Osteocyte (in vitro differentiated cells): ENCODE measurements at places on chromosomes 12 and 14. TPM values are rescaled to one million over a fixed set of nuclear protein-coding genes. Genes with fewer than 3 reads are reported as not detected.

GRCh38 chr14:23558346-23559009 is 2.4 kb downstream of the THTPA start:
- H3K4me3 ChIP-seq: no peak overlapping the region
- peaks cover 4% of the 10 kb centered on the region for H3K36me3 ChIP-seq
- H3K27ac ChIP-seq: no peak overlapping the region
- H3K27me3 ChIP-seq: no peaks in the 10 kb centered on the region
- peaks cover 24% of the 10 kb centered on the region for H3K4me1 ChIP-seq
- no peak for DNase-seq

DNA sequence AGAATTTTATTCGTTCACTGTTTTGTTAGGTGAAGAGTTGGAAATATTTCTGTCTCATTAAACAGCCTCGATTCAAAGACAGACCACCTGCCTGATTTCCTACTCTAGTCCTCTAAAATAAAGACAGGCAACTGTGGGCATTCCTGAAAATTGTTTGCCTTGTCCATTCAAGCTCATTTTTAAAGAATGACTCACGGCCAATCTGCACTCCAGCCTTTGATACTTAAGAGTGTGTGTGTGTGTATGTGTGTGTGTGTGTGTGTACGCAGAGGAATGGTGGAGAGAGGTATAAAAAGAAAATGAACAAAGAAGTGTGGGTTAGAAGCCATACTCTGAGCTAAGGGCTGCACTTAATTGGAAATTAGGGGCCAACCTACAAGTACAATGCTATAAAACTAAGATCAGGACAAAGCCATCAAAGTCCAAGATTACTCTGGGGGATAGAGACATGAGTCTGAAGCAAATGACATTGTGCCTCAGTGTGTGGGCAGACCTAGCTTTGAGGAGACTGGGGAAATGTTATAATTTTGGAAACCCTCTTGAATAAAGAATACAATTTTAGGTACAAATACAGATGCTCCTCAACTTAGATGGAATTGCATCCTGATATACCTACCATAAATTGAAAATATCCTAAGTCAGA is 45.6 kb upstream of the SOCS2 start:
- peaks cover 5% of the 10 kb centered on the region for H3K27me3 ChIP-seq
- H3K4me1 ChIP-seq: peaks cover 15% of the 10 kb centered on the region
- H3K36me3 ChIP-seq: peaks cover 2% of the 10 kb centered on the region
- H3K4me3 ChIP-seq: no peak overlapping the region
- peak overlapping the region; percentile 20 for H3K27ac ChIP-seq

DNA sequence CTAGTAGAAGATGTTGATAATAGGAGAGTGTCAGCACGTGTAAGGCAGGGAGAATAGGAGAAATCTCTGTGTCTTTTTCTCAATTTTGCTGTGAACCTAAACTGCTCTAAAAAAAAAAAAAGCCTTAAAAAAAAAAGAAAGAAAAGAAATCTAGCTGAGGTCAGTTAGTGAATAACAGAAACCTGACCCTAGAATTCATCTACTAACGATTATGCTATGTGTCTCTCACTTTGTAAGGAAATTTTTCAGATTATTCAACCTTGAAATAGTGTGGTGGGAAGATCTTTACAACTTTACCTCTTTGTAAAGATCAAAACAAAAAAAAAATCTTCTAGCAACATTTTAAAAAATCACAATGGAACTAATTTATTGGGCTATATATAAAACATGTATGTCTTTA is 995.7 kb downstream of the GALC start:
- H3K27ac ChIP-seq: peak overlapping the region; percentile 54
- no peaks in the 10 kb centered on the region for H3K27me3 ChIP-seq
- no peak overlapping the region for H3K4me3 ChIP-seq
- DNase-seq: no peak
- H3K36me3 ChIP-seq: no peaks in the 10 kb centered on the region

TBC1D30 gene
- 1.2 and 2.0 TPM in 2 replicates for total RNA-seq

- no peak for DNase-seq
- no peak overlapping the region for H3K4me3 ChIP-seq
- H3K4me1 ChIP-seq: peaks cover 22% of the 10 kb centered on the region
- H3K27ac ChIP-seq: peak overlapping the region; percentile 71
- H3K36me3 ChIP-seq: peaks cover 3% of the 10 kb centered on the region
These were observed 175.8 kb upstream of the HMGA2 start for GRCh38 chr12:65648461-65648860.

DNA sequence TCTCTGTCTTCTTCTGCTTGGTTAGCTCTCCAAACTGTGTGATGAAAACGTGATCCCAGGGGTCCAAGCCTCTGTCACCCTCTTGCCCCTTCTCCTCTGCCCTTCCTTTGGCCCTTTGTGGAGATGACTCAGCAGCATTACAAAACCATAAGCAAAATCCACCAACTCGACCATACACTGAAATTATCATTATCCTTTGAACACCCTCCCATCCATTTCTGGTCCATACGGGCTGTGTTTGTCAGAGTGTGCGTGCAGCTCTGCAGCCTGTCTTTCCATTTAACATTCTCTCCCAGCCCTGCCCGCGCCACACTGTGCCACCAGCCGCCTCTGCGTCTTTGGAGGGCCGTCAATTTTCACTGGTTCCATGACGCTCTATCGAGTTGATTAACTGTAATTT is 69.2 kb downstream of the SLC25A47 start:
- no peak overlapping the region for H3K4me3 ChIP-seq
- H3K27me3 ChIP-seq: no peaks in the 10 kb centered on the region
- no peak for DNase-seq
- peaks cover 19% of the 10 kb centered on the region for H3K36me3 ChIP-seq
- H3K27ac ChIP-seq: no peak overlapping the region
- peaks cover 51% of the 10 kb centered on the region for H3K4me1 ChIP-seq

BRF1 gene
- total RNA-seq: 41.7 and 43.5 TPM in 2 replicates

GRCh38 chr12:4717806-4718205 is 2.4 kb upstream of the GALNT8 start:
- H3K27me3 ChIP-seq: peaks cover 25% of the 10 kb centered on the region
- no peaks in the 10 kb centered on the region for H3K36me3 ChIP-seq
- H3K4me1 ChIP-seq: no peaks in the 10 kb centered on the region
- H3K4me3 ChIP-seq: no peak overlapping the region
- no peak overlapping the region for H3K27ac ChIP-seq

DNA sequence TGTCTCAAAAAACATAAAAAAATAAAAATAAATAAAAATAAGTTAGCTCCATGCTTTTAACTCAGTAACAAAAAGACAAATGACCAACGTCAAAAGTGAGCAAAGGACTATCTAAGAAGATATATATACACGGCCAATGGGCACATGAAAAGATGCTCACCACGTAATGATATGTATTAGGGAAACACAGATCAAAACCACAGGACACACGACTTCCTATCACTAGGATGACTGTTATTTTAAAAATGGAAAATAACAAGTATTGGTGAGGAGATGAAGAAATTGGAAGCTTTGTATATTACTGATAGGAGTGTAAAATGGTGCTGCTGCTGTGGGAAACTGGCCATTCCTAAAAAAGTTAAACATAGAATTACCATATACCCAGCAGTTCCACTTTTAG is 20.2 kb upstream of the P2RX7 start:
- H3K27ac ChIP-seq: no peak overlapping the region
- H3K4me1 ChIP-seq: no peaks in the 10 kb centered on the region
- H3K4me3 ChIP-seq: no peak overlapping the region
- DNase-seq: no peak

GRCh38 chr12:102425109-102426039 is 55.0 kb downstream of the IGF1 start:
- H3K36me3 ChIP-seq: no peaks in the 10 kb centered on the region
- no peak overlapping the region for H3K4me3 ChIP-seq
- no peaks in the 10 kb centered on the region for H3K4me1 ChIP-seq

DNA sequence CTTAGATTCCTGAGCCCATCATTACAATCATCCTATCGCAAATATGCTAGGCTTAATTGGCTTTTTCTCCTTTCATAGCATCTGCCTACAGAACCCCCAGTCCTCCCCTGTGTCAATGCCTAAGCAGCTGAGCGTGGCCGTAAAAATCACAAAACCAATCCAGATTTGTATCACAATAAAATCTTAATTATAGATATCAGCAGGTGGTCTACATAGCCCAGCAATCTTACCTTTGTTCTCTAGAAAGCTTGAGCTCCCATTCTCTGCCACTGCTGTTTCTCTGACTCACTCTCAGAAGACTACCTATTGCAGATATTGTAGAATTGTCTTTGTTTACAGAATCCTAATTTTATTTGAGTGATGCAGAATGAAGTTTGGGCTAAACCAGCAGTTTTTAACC is 37.9 kb upstream of the PPM1A start:
- peaks cover 40% of the 10 kb centered on the region for H3K27me3 ChIP-seq
- H3K4me3 ChIP-seq: no peak overlapping the region
- DNase-seq: no peak
- no peak overlapping the region for H3K27ac ChIP-seq
- H3K36me3 ChIP-seq: no peaks in the 10 kb centered on the region

- peak overlapping the region; percentile 50 for H3K27ac ChIP-seq
- H3K36me3 ChIP-seq: peaks cover 12% of the 10 kb centered on the region
- no peaks in the 10 kb centered on the region for H3K27me3 ChIP-seq
- peaks cover 70% of the 10 kb centered on the region for H3K4me1 ChIP-seq
These were observed 18.5 kb downstream of the CORO1C start for GRCh38 chr12:108712925-108713203.

GRCh38 chr14:104299993-104300761 is 161.8 kb downstream of the KIF26A start:
- no peaks in the 10 kb centered on the region for H3K4me1 ChIP-seq
- DNase-seq: no peak
- no peak overlapping the region for H3K27ac ChIP-seq
- H3K36me3 ChIP-seq: no peaks in the 10 kb centered on the region
- H3K4me3 ChIP-seq: no peak overlapping the region

GRCh38 chr14:91912035-91912434 is 35.5 kb downstream of the FBLN5 start:
- H3K36me3 ChIP-seq: peaks cover 17% of the 10 kb centered on the region
- no peak overlapping the region for H3K4me3 ChIP-seq
- no peaks in the 10 kb centered on the region for H3K27me3 ChIP-seq
- no peak overlapping the region for H3K27ac ChIP-seq

DNA sequence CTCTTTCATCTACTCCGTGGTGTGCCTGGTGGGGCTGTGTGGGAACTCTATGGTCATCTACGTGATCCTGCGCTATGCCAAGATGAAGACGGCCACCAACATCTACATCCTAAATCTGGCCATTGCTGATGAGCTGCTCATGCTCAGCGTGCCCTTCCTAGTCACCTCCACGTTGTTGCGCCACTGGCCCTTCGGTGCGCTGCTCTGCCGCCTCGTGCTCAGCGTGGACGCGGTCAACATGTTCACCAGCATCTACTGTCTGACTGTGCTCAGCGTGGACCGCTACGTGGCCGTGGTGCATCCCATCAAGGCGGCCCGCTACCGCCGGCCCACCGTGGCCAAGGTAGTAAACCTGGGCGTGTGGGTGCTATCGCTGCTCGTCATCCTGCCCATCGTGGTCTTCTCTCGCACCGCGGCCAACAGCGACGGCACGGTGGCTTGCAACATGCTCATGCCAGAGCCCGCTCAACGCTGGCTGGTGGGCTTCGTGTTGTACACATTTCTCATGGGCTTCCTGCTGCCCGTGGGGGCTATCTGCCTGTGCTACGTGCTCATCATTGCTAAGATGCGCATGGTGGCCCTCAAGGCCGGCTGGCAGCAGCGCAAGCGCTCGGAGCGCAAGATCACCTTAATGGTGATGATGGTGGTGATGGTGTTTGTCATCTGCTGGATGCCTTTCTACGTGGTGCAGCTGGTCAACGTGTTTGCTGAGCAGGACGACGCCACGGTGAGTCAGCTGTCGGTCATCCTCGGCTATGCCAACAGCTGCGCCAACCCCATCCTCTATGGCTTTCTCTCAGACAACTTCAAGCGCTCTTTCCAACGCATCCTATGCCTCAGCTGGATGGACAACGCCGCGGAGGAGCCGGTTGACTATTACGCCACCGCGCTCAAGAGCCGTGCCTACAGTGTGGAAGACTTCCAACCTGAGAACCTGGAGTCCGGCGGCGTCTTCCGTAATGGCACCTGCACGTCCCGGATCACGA is 2.2 kb downstream of the SSTR1 start:
- peaks cover 54% of the 10 kb centered on the region for H3K27me3 ChIP-seq
- no peak overlapping the region for H3K4me3 ChIP-seq
- no peaks in the 10 kb centered on the region for H3K4me1 ChIP-seq
- H3K36me3 ChIP-seq: no peaks in the 10 kb centered on the region
- H3K27ac ChIP-seq: no peak overlapping the region
- no peak for DNase-seq

CD163 gene
- total RNA-seq: not detected in 2 replicates

- H3K36me3 ChIP-seq: peaks cover 49% of the 10 kb centered on the region
- DNase-seq: no peak
- H3K4me1 ChIP-seq: no peaks in the 10 kb centered on the region
- H3K27me3 ChIP-seq: no peaks in the 10 kb centered on the region
These were observed 22.8 kb upstream of the NXPH4 start for GRCh38 chr12:57193706-57194245.

- no peak for DNase-seq
- H3K27ac ChIP-seq: peak overlapping the region; percentile 71
- no peak overlapping the region for H3K4me3 ChIP-seq
- peaks cover 20% of the 10 kb centered on the region for H3K4me1 ChIP-seq
- no peaks in the 10 kb centered on the region for H3K27me3 ChIP-seq
These were observed 589.0 kb downstream of the C12orf50 start for GRCh38 chr12:87439990-87440827.
